ENCODE measurements at places on chromosomes 6 and 20.

GRCh38 chr20:62136283-62137091 lies 6.7 kb downstream of the PSMA7 start:
- DNase-seq, result peak; percentile 79

DNA sequence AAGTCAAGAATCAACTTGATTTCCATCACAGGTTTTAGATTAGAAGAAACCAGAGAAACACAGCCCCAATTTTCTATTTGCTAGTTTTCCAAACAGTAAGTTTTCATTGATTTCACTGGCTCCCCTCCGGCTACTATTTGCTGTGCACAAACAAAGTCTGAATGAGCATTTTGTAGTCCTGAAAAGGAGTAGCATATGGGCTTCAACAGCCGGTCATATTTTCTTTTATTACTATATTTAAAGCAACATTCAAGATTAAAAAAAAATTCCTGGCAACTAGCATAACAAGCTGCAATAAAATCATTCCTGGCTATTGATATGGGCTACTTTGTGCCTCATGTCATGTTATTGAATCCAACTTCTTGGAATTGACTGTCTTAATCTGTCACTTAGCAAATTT lies 48.3 kb downstream of the CARMIL1 start:
- no peak for DNase-seq

- no peak for DNase-seq
Measured at GRCh38 chr6:105014448-105014847, 57.5 kb downstream of the LIN28B start.

GRCh38 chr6:164097551-164098398 lies 683.3 kb downstream of the QKI start:
- no peak for DNase-seq

DNA sequence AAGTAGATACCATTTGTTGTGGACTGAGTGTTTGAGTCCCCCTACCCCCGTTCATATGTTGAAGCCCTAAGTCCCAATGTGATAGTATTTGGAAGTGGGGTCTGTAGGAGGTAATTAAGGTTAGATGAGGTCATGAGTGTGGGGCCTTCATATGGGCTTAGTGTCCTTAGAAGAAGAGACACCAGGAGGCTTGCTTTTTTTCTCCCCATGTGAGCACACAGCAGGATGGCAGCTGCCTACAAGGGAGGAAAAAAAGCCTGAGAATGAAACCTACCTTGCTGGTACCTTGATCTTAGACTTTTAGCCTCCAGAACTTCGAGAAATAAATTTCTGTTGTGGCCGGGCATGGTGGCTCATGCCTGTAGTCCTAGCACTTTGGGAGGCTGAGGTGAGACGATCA lies 67.9 kb upstream of the TULP4 start:
- no peak for DNase-seq

DNA sequence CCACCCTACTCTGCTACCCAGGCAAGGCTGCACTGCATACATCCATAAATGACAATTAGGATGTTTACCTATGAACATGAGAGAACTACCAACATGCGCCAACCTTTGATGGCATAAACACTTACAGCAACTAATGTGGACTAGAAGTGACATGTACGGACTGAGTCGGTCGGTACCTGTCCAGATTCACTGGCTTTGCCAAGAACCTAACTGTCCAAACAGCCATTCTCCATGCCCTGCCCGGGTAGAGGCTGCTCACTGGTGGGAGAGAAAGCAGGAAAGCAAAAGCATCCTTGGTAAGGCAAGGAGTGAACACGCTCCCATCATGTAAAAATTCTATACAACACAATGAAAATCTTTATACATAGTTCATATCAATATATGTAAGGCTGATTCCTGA lies 30.0 kb downstream of the SYNDIG1 start:
- no peak for DNase-seq

- DNase-seq, result no peak
Measured at GRCh38 chr6:6972456-6972855, 135.3 kb upstream of the RREB1 start.

GRCh38 chr6:107987805-107988204 lies 29.8 kb upstream of the SEC63 start:
- no peak for DNase-seq

DNA sequence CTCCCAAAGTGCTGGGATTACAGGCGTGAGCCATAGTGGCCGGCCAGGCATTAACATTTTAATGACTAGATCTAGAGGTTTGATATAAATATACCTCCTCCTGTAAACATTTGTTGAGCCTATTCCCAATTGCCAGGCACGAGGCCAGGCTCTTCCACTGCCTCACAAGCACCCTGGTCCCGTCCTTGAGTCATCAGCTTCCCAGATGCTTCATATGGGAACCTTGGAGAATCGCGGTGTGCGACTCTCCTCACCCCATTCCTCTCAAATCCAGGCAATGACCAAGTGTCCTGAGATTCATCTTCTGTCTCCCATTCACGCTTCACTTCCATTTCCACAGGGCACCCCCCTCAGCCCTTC lies 35.9 kb upstream of the PIM1 start:
- DNase-seq, result no peak
